ENCODE measurements at places on chromosomes 13 and 19.

DNA sequence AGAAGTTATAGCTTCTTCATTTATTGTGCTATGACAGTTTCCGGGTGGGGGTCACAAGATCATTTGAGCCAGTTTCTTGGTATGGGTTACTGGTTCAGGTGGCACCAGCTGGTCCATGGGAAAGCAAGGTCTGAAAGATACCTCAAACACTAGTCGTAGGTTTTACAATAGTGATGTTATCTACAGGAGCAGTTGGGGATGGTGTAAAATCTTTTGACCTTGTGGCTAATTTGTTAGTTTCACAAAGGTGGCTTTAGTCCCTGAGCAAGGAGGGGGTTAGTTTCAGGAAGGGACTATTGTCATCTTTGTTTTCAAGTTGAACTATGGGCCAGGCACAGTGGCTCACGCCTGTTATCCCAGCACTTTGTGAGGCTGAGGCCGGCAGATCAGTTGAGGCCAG is 24.6 kb downstream of the CHST8 start:
- DNase-seq = no peak

DNA sequence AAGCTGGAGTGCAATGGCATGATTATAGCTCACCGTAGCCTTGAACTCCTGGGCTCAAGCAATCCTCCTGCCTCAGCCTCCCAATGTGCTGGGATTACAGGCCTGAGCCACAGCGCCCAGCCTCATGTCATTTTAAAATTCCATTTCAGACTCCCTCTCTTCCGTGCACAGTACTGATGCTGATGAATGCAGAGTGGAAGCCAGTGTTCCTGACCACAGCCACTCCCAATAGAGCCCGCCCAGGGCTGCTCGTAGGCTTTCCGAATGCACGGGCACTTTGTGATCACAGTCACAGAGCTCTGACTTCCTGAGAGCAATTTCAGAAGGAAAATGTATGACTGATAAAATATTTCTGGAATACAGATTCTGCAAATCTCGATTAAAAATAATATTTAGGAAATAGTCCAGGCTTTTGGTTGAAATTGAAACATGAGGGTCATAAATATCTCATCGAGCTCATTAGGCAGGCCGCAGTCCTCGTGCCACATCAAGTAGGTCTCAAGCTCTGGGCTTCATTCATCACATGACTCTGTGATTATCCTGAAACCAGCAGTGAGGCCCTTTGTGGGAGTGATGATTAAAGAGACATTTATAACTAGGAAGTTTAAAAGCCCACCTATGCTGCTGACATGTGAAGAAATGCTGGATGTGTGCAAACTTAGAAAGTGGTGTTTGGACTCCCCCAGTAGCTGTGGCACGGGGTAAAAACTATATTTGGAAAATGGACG is 38.9 kb upstream of the AMER2 start:
- DNase-seq = no peak

DNA sequence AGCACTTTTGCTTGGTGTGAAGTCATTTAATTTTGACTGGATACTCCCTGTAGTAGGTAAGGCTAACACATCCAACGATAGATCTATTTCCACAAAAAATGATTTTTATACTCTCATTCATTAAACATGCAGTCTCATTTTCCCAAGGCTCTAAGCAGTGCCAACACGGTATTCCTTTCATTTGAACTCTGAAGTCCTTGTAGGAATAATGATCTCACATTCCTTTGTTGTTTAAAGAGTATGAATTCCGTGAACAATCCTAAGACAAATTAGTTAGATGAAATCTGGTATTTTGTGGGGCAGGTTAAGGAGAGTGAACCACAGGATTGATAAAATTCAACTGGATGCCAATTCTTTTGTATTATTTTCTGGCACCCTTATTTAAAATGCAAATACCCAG is 66.6 kb downstream of the LACC1 start:
- DNase-seq = no peak

DNA sequence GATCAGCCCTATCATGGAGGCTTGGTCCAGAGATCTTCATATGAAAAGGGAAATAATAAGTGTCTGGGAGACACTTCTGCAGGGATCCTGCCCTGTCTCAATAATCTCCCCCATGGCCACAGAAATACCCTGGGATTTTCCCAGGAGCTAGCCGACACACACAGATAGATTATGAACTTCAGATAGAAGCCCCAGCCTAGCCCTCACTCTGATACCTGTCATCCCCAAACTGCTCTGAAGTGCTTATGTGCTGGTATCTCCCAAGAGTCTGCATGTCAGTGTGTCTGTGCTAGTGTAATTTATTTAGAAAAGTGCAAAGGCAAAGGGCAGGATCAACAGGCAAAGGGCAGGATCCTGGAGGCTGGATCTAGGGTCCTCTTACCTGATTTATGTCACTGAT is 38.7 kb upstream of the ZNF766 start:
- no peak for DNase-seq

DNA sequence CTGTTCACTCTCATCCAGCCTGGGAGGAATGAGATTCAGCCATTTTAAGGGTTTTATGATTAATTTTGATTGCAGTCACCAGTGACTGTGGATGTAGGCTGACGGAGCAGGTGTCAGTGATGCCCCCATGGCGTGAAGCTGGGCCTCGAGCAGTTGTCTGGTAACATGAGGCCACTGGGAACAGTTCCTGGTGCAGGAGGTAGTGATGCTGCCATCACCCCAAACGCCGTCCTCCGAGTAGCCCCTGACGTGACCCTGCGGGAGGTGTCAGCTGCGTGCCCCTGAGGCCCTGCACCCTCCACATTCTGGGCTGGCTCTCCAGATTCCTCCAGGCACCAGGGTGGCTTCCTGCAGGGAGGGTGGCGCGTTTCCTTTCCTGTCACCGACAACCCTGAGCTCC is 277.2 kb downstream of the TEX29 start:
- DNase-seq = no peak

DNA sequence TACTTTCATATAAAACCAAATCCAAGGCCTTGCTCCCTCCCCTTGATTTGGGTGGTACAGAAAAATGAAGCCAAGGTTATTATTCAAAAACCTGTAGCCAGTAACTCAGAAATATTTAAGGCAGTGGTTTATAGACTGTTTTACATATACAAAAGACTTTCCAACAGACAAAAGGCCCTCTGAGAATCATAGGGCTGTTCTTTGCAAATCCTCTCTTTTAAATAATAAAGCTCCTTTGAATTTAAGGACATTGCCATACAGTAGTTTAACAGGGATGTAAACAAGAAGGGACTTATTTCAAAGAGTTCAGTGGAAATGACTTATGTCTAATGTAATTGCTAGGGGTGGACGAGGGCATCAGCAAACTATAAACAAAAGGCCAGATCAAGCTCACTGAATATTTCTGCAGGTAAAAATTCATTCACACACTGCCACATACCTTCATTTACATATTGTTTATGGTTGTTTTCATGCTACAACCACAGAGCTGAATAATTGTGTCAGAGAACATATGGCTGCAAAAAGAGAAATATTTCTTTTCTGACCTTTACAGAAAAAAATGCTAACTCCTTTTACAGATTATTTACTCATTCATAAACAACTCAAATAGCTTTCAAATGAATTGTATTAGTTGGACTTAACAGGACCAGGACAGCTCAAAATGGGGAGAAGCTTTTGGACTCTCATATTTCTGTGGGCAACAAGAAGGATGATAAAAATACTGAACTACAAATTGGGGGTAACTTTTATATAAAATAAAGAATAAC is 665.6 kb downstream of the SLITRK1 start:
- no peak for DNase-seq

DNA sequence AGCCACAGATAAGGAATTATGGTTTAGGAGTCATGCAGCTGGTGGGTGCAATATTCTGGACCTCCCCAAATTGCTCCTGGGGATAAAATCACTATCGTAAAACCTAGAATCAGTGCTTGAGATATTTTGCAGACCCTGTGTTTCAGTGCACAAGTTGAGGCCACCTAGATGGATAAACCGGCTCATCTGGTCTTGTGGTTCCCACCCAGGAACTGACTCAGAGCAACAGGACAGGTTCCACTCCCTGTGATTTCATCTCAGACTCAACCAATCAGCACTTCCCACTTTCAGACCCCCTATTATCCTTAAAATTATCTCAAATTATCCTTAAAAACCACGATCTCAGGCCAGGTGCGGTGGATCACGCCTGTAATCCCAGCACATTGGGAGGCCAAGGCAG is 21.0 kb downstream of the FBXL12 start:
- DNase-seq = no peak

- DNase-seq = no peak
Observed at GRCh38 chr19:32976223-32976805, 4.3 kb downstream of the FAAP24 start.

- DNase-seq = no peak
Observed at GRCh38 chr13:25177012-25177411, 4.9 kb upstream of the AMER2 start.

- no peak for DNase-seq
Observed at GRCh38 chr19:55647732-55648584, at the start of gene CCDC106. Gene CCDC106, plus strand, starts transcription at chr19:55648212. Its CDS starts 835 bp downstream, at chr19:55649047.

DNA sequence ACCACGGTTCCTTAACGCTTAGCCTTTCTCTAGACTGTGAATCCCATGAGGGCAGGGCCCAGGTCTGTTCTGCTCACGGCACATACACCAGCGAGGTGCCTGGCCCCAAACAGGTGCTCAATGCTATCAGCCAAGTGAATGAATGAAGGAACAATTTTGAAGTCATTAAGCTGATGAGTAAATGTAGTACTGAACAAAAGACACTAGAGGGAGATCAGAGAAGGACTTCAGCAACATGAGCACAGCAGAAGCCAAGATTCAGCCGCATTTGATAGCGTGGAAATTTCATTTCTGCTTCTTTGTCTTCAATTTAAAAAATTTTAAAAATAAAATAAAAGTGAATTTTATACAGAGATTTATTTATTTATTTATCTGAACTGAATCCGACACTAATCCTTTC is 20.1 kb upstream of the MYO16 start:
- no peak for DNase-seq

- no peak for DNase-seq
Observed at GRCh38 chr13:70896136-70896535, 787.9 kb upstream of the KLHL1 start.

GRCh38 chr19:51460164-51460992 is 2.1 kb upstream of the SIGLEC8 start:
- DNase-seq = peak; percentile 81

DNA sequence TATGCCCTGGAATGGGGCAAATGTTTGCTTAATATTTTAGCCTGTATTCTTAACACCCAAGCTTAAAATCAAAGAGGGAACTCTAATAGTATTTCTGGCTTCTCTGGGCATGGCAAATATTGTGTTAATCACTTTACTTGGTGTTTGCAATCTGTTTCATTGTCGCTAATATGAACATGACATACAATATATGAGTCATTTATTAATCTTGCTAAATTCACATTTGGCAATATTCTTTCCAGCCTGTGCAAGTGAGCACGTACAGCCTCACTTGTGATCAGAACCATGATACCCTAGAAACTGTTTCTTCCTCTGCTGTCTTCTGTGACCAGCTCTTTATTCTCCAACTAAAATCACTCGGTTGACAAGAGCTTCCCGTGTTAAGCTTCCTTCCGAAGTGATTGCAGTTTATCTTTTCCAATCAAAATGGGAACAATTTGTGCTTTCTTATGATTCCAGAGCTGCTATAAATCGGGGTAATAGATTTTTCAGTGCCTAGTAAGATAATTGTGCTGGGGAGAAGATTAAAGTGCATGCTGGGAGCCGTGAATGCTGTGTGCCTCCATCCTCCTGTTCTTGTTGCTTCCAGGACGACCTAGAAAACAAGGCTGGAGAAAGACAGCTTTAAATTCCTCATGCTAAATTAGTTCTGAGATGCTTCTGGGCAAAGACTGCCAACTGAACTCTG is 153.0 kb upstream of the TMTC4 start:
- no peak for DNase-seq

DNA sequence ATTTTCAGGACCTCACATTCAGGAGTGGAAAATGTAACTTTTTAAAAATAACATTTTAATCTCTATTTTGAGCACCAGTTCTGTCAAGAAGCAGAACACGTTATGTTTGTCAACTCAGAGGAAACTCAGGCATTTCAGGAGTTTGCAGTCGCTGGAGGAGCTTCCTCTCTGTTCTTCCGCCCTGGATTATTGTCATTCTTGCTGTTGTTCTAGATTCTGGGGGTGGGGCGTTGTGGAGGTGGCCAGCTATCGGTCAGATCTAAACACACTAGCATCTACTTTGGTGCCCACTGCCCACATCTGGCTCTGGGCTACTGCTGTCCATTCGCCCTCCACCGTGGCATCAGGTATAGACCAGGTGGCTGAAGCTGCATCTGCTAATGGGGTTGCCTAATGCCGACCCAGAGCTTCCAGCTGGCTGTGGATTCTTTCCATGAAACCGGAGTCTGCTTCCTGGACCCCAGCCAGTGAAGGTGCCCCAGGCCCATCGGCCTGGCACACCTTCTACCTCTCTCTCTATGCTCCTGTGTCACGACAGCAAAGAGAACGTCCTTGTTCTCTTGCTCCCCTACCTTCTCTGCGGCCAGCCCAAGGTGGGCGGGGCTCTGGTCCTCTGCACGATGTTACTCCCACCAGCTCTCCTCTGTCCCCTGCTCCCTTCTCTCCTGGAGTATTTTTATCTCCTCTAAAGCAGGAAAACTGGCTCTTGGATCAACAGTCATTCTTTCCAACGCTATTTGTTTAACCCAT is 36.7 kb upstream of the DGKH start:
- DNase-seq = no peak

GRCh38 chr13:105497597-105497996 is 1037.9 kb downstream of the EFNB2 start:
- DNase-seq = no peak

- no peak for DNase-seq
Observed at GRCh38 chr19:34120846-34121639, 51.3 kb upstream of the LSM14A start.

DNA sequence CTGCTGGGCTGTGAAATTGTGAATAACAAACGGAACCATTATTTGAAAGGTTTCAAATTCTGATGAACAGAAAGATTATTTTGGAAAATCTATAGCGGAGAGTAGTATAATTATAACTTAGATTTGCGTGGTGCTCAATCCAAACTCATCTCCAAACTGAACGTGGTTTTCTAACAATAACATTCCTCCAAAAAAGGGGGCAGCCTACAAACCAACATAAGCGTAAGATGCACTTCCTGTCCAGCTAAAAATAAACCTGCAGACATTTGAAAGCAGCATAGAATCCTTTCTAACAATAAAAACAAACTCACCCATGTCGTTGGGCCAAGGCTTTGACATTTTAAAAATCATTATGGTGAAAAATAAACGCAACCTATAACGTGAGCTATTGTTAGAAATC is 178.4 kb downstream of the COL4A1 start:
- DNase-seq = no peak
